ENCODE measurements at places on chromosomes 5 and 9.

GRCh38 chr5:176418251-176418650 lies 1.9 kb upstream of the CLTB start:
- DNase-seq, result no peak

GRCh38 chr5:98314292-98314691 lies 459.2 kb upstream of the RGMB start:
- no peak for DNase-seq

- DNase-seq, result no peak
These were observed 186.5 kb downstream of the NSG2 start for GRCh38 chr5:174231956-174232487.

DNA sequence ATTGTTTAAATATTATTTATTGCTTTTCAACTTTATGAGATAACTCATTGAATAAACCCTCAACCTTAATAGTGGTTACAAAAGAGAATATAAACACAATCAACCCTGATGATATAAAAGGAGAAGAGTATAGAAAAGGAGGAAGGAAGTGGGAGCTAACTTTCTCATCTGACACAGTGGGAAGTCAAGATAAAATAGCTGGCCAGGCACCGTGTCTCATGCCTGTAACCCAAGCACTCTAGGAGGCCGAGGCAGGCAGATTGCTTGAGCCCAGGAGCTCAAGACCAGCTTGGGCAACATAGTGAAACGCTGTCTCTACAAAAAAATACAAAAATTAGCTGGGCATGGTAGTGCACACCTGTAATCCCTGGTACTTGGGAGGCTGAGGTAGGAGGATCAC lies 93.5 kb downstream of the PPP2R2B start:
- no peak for DNase-seq

GRCh38 chr5:79318935-79319614 lies 83.1 kb downstream of the JMY start:
- DNase-seq, result no peak

DNA sequence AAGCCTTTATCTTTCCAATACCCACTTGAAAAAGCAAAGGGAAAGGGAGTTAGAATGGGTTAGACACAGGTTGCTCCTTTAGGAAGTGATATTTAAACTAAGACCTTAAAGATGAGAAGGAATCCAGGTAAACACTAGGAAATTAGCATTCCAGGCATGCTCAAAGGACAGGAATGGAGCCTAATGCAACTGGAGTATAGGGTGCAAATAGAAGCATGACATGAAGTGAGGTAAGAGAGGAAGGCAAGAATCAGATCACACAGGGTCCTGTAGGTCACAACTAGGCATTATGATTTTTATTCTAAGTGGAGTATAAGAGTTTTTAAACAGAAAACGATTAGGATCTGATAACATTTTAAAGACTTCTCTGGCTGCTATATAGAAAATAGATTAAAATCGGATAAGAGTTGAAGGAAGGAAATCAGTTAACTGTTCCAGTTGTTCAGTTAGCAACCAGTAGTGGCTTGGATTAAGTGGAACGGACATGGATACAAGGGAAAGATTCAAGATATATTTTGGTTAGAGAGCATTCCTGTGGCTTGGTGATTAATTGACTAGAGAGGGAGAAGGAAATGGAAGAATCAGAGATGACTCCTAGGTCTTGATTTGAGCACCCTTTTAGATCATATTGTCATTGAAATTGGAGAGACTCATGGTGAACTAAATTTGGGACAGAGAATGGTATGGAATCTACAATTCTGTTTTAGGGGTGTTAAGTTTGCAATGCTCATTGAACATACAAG lies 95.9 kb downstream of the FBXO4 start:
- no peak for DNase-seq

DNA sequence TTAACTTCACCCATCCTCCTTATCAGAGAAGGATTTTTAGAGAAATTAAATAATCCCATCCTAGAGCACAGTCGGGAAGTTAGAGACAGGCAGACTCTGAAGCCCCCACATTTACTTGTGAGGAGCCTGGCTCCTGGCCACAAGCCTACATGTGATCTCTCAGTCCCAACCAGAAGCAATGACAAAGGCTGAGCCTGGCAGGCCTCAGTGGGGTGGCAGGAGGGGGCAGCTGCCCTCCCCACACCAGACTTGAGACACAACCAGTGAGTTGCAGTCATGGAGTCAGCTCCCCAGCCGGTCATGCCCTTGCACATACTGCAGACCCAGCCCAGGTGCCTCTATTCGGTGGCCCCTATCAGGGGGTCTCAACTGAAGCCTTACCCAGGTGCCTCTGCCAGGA lies 11.0 kb downstream of the NAIF1 start:
- no peak for DNase-seq

GRCh38 chr5:53110156-53110555 lies 599 bp upstream of the MOCS2 start:
- no peak for DNase-seq

DNA sequence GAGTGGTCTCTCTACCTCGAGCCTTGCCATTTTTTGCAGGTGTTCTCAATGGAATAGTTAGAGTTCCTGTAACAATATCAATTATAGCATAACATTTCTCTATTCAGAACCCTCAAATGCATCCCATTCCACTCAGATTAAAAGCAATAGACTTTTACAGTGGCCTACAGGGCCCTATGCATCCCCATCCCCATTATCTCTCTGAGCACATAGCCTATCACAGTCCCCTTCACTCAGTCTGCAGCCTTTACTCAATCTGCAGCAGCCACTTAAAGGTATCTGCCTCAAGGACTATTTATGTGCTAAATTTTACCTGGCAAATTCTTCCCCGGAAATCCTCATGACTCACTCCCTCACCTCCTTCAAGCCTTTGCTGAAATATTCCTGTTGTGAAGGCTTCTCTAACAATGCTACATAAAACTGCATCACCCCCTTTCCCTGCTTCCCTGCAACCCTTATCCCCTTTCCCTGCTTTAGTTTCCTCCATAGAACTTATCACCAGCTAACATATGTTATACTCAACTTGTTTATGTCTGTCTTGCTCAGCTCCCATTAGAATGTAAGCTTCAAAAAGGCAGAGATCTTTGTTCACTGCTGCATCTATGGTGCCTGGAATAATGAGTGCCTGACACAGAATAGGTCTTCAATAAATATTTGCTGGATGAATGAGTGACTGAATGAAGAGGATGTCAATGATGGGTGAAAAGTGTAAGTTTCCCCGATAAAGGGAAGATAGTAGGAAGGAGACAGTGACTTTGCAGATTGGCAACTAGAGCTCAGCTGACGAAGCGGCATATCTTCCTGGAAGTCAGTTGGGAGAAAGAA lies 54.1 kb upstream of the ZNF366 start:
- no peak for DNase-seq

GRCh38 chr5:9241479-9242305 lies 304.2 kb downstream of the SEMA5A start:
- DNase-seq, result no peak

DNA sequence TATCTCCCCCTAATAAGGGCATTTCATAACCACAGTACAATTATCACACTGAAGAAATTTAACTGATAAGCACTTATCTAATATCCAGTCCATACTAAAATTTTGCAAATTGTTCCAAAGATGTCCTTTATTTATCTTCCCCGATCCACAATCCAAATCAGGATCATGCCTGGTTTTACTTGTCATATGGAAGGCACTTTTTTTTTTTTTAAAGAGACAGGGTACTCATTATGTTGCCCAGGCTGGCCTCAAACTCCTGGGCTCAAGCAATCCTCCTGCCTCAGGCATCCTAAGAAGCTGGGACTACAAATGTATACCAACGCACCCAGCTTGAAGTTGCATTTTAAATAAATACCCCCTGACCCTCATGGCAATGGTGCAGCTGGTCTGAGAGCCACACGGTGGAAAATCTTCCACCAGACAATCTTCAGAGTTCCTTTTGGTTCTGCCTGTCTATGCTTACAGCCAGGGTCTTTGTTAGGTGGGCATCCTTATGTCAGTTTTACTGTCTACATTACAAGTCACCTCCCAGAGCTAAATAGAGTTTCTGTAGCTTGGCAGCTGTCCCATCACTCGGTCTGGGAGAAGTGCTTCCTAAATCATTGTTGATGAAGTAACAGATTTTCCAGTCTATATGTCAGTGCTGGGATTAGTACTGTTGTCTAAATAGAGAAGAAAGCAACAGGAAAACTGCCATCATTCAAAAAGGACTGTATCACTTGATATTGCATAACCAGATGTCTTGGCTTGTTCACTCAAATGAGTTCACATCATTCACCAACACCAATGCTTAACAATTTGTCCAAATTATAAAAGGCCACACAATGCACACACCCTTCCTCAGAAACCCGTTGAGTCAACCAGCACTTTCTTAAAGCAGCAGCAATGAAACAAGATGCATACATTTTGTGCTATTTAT lies 26.4 kb downstream of the PTPN3 start:
- DNase-seq, result no peak
